ENCODE measurements at places on chromosomes 3 and 15.

- peak; percentile 12 for DNase-seq
Measured at GRCh38 chr3:9066141-9066540, 102.9 kb upstream of the RAD18 start.

DNA sequence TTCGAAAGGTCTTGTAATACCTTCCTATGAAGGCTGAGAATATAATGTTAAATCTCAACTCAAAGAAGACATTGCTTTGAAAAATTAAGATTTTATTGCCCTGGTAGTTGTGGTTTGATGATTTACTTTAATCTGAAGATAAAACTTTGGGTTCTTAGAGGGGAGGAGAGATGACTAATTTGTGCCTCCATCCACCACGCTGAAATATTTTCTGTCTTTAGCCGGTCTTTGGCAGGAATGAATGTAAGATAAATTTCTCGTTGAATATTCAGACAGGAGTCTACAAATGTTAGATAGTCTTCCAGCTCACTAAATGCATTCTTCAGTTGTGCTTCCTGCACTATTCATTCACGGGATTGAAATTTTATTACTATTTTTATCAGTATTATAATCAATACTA lies 844.3 kb upstream of the NR2F2 start:
- no peak for DNase-seq

- DNase-seq, result no peak
Measured at GRCh38 chr3:142566096-142566495, 12.4 kb downstream of the ATR start.

DNA sequence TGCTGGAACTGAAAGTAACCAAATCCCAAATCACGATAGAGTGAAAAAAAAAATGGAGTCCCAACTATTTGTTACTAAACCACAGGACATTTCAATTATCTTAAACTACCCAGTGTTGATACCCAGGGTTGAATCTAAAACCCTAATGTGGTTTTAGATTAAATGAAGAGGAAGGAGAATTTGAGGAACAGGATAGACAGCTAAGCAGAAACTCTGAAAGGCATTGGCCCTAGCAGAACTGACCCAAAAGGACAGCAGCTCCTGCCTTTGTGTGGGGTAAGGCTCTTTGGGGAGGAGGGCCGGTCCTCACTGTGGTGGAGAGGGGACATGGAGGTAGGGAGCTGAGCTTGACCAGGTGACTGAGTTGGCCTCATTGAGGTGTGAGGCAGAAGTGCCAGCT lies 30.7 kb upstream of the SNRK start:
- DNase-seq, result no peak

DNA sequence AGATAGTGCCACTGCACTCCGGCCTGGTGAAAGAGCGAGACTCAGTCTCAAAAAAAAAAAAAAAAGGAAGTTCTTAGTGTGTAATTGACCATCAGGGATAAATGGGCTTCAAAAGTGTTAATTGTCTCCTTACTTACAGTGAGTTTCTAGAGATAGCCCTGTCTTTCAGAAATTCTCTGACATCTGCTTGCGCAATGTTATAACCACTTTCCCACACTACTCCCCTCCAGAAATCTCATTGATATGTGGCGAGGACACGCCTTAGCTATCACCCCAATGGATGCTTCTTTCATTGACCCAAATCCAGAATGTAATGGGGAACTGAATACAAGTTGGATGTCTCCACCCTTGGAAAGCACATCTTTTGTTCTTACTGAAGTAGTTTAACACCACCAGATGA lies 70.9 kb downstream of the GMPS start:
- DNase-seq, result no peak

Data from fibroblast of skin of right quadriceps (primary cell).